ENCODE measurements at places on chromosomes 6 and 20.

DNA sequence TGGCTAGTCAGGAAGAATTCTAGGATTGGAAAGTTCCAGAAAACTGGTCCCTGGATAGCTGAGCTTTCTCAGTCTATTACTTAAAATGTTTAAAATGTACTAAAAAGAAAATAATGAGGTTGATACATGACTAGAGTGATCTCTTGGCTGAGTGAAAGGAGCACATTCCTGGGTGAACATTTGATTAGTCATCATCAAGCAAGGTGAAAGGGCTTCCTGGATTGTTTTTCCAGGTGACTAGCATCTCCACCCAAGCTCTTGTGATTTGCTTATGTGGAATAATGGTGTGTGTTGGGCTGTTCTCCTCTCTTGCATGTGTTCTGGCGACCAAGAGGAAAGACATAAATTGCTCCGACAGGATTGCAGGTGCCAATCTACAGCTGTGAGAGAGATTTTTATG is 42.9 kb downstream of the PKIB start:
- no peak for DNase-seq

DNA sequence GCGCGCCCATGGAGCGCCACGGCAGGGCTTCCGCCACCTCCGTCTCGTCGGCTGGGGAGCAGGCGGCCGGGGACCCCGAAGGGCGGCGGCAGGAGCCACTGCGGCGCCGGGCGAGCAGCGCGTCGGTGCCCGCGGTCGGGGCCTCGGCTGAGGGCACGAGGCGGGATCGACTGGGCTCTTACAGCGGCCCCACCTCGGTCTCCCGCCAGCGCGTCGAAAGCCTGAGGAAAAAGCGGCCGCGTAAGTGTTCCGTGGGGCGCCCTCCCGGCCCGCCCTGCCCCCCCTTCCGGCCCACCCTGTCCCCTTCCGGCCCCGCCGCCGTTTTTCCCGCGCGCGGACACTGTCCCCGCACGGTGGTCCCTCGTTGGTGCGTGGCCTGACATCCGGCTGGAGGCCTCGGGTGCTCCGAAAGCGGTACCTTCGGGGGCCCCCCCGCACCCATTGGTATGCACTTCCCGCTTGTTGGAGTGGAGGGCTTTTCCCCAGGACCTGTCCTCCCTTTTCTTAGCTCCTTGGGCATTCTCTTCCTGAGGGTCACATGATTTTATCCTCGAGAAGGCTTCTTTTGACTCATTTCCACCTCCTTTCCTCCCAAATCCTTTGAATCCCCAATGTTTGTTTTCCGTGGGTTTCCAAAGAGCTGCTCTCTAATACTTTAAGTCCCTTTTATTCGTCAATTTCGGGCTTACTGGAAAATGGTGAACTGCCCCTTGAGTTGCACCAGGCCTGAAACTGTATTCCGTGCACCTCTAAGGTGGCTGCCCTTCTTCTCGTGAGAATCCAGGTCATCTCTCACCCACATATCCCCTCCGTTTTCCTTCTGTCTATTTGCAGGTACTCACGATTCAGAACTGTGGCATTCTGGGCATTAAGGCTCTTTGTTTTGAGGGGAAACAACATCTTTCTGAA is 556 bp downstream of the PANK2 start:
- peak; percentile 12 for DNase-seq

DNA sequence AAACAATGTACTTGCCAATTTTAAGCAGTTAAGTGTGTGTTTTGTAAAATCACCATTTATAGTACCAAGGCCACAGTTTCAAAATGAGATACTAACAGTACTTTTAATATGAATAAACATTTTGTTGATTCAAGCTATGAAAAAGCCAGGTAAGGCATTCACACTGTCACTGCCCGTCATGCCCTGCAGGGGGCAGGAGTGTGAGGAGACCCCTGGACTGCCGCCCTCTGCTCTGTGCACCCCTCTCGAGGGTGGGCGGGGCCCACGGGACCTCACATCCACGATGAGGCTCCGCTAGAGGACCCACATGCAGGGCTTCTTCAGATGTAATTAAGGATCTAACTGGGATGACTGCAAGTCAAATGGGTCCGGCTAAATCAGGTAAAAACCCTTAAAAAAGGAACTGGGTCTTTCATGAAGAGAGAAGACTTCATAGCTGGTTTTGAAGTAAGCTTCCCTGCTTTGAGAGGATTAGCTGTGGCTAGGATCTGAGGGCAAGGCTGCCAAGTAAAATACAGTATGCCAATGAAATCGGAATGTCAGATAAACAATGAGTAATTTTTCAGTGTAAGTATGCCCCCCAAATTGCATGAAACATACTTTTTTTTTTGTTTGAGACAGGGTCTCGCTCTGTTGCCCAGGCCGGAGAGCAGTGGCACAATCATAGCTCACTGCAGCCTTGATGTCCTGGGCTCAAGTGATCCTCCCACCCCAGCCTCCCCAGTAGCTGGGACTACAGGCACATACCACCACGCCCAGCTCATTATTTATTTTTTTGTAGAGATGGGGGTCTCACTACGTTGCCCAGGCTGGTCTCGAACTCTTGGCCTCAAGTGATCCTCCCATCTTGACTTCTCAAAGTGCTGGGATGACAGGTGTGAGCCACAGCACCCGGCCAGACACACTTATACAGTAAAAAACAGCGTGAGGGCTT is 18.7 kb downstream of the DIDO1 start:
- no peak for DNase-seq

- DNase-seq, result no peak
These were observed at the start of gene TPMT for GRCh38 chr6:18154507-18155149. Gene TPMT (minus strand): TSS chr6:18155077. CDS start chr6:18149127, 5,950 bp downstream.

- no peak for DNase-seq
These were observed 89.0 kb upstream of the CEP85L start for GRCh38 chr6:118740372-118740771.

Measured in inflammatory macrophage treated with lipopolysaccharide for 1 hour (primary cell).